ENCODE measurements at places on chromosomes 7 and 10. TPM values are rescaled to one million over a fixed set of nuclear protein-coding genes. Genes with fewer than 3 reads are reported as not detected.

The UBN2 gene
- total RNA-seq: 16.9 TPM

The BLOC1S2 gene
- 45.0 TPM for total RNA-seq

The TMEM225B gene
- 0.43 TPM for total RNA-seq

The ABCC2 gene
- 3.1 TPM for total RNA-seq

The PON3 gene
- 2.1 TPM for total RNA-seq

The ACSL5 gene
- 49.4 TPM for total RNA-seq

The CDHR1 gene
- 2.5 TPM for total RNA-seq

The STAG3 gene
- total RNA-seq: 31.4 TPM

The INA gene
- not detected for total RNA-seq

The FBH1 gene
- total RNA-seq: 103 TPM

The ACTL6B gene
- not detected for total RNA-seq

The MUC12 gene
- 0.89 TPM for total RNA-seq

The CPA1 gene
- total RNA-seq: 5.3 TPM

The OPN1SW gene
- not detected for total RNA-seq

The PRPS1L1 gene
- total RNA-seq: not detected

The FEZF1 gene
- total RNA-seq: not detected

The NCAPG2 gene
- total RNA-seq: 10.0 TPM

The CWF19L1 gene
- total RNA-seq: 29.8 TPM

The C10orf67 gene
- not detected for total RNA-seq

The LFNG gene
- 33.6 TPM for total RNA-seq

The SH2B2 gene
- 28.5 TPM for total RNA-seq

The FAM25G gene
- not detected for total RNA-seq

The VSTM4 gene
- total RNA-seq: 2.2 TPM

The SFMBT2 gene
- total RNA-seq: 47.7 TPM

The CLIP2 gene
- 17.4 TPM for total RNA-seq

The ASIC3 gene
- total RNA-seq: 2.8 TPM

The OIT3 gene
- total RNA-seq: 44.8 TPM

The PDE6C gene
- total RNA-seq: not detected

The C10orf95 gene
- not detected for total RNA-seq

All from spleen (tissue), 13 donors.